ENCODE measurements at places on chromosomes 13 and 19. TPM values are rescaled to one million over a fixed set of nuclear protein-coding genes. Genes with fewer than 3 reads are reported as not detected.

The CYP4F8 gene
- not detected for total RNA-seq

The ZNF578 gene
- 1.00 TPM for total RNA-seq

The AMER2 gene
- total RNA-seq, result not detected

The DHDH gene
- total RNA-seq, result not detected

The C19orf12 gene
- total RNA-seq, result 22.9 TPM

The ZNF444 gene
- total RNA-seq, result 37.1 TPM

- no peak for DNase-seq
Measured at GRCh38 chr19:39540333-39540673, 342 bp upstream of the EID2 start.

DNA sequence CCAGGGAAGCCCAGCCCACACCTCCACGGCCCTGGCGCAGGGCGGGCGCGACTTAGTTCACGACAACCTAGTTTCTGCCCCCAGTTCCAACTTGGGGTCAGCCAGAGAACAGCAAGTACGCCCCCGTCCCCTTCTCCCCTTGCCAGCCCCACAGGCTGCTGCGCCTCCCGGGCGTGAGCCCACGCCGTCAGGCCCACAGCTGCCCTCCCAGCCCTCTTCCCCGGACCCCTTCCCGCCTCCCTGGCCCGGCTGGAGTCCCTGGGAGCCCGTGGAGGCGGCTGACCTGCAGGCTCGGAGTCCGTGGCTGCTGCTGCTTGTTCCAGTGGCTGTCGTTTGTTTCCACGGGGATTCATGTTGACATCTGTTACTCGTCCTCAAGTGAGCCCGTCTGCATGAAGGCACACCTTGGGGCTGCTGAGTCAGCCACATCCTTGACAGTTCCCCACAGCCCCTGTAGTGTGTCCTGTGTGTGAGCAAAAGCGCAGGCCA is 86.0 kb downstream of the ATP11A start:
- DNase-seq, result no peak

DNA sequence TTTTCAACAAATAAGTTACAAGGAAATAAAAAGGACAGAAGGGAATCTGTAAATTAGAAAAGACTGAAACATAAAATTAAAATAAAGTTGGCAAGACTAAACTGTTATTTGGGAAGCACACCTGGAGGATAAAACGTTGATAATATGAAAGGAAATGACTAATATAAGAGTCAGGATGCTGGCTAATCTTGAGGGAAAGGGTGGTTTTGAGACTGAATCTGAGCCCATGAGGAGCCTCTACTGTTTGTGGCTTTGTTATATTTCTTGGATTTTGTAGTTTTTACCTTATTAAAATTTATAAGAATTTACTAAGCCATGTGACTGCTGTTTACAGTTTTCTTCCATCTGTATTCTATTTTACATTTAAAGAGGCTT is 718.0 kb upstream of the SPRY2 start:
- peak; percentile 46 for DNase-seq

- DNase-seq, result no peak
Measured at GRCh38 chr19:31066385-31066784, 282.9 kb downstream of the TSHZ3 start.

- DNase-seq, result no peak
Measured at GRCh38 chr13:96785986-96786385, 208.3 kb downstream of the OXGR1 start.

GRCh38 chr19:10582091-10582490 is 5.0 kb downstream of the AP1M2 start:
- no peak for DNase-seq

DNA sequence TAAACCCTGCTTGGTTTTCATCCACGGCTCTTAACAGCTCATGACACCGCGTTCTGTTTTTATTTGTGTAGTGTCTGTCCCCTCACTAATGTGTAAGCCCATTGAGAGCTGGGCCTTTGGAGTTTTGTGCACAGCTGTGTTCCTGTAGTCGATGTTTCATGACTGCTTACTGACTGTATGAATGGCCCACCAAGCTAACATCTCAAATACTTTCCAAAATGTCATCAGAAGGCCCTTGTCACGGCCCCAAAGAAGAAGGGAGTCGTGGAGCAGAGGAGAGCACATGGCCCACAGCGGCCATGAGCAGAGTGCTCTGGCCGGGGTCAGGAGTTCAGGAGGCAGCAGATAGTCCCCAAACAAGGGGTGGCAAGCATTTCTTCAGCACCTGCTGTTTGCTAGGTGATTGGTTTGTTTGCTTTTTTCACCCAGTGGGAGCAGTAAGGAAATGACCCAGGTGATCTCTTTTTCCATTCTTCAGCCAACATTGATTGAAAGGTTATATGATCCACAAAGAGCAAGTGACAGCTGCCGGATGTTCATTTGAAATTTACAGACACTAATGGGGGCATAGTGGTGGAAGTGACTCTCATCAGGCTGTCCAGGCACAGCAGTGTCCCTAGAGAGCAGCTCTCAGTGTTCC is 315.2 kb downstream of the ATP8A2 start:
- no peak for DNase-seq

- DNase-seq, result no peak
Measured at GRCh38 chr19:49398001-49398615, 10.1 kb downstream of the KASH5 start.

GRCh38 chr13:46578590-46578975 is 25.6 kb downstream of the LRCH1 start:
- DNase-seq, result no peak

DNA sequence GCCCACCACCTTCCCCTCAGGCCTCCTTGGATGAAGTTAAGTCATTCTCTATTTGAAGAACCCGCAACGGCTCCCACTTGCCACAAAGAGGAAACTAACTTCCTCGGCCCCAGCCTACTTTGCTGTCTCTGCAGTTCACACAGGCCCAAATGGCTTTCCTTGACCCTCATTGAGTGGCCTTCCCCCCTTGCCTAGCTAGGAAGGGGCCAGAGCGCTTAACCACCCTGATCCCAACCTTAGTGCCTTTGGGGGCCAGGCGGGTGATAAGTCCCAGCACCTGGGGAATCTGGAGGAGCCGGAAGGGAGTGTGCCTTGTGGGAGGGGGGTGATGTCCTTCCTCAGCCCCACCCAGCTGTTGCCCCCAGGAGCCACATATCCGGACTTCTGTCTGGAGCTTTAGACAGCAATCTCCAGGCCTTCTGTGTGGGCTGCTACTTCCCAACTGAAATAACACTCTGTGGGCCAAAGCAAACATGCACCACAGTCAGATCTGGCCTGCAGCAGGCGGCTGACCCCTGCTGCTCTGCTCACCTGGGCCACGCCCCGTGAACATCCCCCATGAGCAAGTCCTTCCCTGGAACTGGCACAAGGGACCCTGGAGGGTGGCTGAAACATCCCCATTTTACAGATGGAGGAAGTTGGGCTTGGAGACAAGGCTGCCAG is 10.5 kb downstream of the NECTIN2 start:
- peak; percentile 79 for DNase-seq

GRCh38 chr19:41528106-41528505 is 47.9 kb upstream of the CEACAM21 start:
- no peak for DNase-seq

DNA sequence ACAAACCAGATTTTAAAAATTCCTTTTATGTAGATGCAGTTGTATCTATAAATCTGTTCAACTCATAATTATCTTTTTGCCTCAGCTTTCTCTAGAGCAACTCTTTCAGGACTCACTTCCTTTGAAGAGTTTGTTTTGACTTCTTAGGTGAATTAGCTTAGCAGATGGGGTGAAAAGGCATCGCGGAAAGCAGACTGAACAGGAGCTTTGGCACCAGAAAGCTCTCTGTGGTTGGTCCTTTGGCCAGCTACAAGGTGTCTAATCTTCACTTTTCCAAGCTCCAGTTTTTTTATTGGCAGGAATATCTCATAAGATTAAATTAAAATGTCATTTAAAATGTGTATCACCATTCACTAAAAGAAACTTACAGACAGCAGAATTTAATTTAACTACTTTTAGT is 60.6 kb upstream of the KLF12 start:
- no peak for DNase-seq

DNA sequence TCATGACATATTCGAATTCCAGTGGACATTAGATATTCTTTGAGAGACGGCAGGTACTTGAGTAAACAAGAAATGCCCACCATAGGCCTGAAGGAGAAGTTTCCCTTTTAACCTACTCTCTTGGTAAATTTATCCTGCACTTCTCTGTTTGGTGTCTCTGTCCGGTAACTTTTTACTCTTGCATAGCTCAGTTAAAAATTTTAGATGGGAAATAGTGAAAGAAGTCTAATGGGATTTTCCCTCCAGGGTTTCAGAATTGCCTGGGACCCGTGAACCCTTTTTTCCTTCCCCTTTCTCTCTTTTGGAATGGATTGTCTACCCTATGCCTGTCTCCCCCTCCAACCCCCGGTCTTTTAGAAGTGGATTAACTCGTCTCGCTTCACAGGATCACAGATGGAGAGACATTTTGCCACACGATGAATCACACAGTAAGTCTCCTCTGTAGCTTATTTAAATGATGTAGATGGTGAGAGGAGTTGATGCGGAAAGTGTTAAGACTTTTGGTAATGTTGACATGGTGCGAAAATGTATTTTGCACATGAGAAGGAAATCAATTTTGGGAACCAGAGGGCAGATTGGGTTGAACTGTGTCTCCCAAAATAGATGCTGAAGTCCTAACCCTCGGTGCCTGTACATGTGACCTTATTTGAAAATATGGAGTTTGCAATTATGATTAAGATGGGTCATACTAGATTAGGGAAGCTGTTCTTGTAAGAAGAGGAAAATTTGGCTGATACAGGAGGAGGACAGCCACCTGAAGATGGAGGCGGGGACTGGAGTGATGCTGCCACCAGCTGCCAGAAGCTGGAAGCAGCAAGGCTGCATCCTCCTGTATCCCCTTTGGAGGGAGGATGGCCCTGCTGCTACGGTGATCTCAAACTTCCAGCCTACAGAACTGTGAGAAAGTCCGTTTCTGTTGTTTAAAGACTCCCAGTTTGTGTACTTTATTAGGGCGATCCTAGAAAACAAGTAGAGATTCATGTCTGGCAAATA is 711 bp upstream of the MIPEP start:
- DNase-seq, result no peak

- DNase-seq, result no peak
Measured at GRCh38 chr19:29397748-29398147, 128.0 kb upstream of the VSTM2B start.

GRCh38 chr13:75690607-75691006 is 54.5 kb downstream of the LMO7 start:
- DNase-seq, result no peak

DNA sequence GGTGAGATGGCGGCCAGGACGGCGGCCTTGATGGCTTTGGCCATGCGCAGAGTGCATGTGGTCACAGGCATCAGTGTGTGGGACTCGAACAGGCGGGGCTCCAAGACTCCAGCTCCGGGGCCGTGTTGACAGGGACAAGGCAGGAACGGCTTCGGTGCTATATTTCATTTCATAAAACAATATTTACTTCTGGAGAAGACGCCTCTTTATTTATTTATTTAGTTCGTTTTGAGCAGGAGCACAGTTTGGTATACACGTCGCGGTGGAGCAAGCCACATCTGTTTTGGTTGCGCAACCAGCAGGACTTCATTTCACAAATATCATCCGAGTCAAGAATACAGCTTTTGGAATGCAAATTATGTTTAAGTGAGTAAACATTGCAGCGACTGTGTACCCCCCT is 166.7 kb upstream of the TSHZ3 start:
- DNase-seq, result no peak

- DNase-seq, result peak; percentile 63
Measured at GRCh38 chr13:40682449-40683240, 16.2 kb upstream of the FOXO1 start.

All from endothelial cell of umbilical vein (primary cell).